ENCODE measurements at places on chromosomes 5 and 9.
A peak's percentile ranks its signal among the peaks of the same experiment; 100 is the strongest.

DNA sequence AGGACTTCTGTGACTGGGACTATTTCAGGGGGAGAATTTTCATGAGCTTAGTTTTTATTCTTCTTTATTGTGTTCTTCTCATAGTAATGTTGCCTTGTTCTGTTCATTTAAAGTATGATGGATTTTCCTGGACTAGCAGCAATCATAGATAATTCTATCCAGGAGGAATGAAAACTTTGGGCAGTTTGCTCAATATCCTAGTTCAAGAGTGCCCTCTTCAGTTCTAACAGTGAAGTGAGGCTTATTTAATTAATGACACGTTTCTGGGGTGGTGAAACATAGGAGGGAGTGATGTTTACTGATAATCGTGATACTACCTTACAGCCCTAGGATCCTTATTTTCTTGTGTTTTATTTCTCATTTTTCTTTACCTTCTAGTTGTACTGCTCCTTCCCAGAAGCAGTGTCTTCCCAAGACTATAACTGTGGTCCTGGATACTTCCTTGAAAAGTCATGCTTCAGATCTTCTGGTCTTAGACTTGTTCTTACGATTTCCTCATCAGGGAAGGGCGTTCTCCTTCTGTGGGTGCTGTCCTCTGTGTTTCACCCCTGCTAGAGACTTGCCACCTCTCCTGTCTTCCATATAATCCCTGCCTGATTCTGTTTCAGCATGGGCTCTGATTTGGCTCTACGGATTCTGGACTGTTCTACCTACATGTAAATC lies 57.4 kb downstream of the CFAP95 start:
- no peak for DNase-seq

GRCh38 chr5:174273325-174273724 lies 227.8 kb downstream of the NSG2 start:
- DNase-seq, result no peak

- peak; percentile 50 for DNase-seq
These were observed at the start of gene MGAT1 for GRCh38 chr5:180802325-180803180. TSS of gene MGAT1 (minus strand) at chr5:180802806. CDS start at chr5:180792971, 9,835 bp downstream.

GRCh38 chr9:120893611-120894307 lies 16.8 kb upstream of the PHF19 start:
- DNase-seq, result no peak

DNA sequence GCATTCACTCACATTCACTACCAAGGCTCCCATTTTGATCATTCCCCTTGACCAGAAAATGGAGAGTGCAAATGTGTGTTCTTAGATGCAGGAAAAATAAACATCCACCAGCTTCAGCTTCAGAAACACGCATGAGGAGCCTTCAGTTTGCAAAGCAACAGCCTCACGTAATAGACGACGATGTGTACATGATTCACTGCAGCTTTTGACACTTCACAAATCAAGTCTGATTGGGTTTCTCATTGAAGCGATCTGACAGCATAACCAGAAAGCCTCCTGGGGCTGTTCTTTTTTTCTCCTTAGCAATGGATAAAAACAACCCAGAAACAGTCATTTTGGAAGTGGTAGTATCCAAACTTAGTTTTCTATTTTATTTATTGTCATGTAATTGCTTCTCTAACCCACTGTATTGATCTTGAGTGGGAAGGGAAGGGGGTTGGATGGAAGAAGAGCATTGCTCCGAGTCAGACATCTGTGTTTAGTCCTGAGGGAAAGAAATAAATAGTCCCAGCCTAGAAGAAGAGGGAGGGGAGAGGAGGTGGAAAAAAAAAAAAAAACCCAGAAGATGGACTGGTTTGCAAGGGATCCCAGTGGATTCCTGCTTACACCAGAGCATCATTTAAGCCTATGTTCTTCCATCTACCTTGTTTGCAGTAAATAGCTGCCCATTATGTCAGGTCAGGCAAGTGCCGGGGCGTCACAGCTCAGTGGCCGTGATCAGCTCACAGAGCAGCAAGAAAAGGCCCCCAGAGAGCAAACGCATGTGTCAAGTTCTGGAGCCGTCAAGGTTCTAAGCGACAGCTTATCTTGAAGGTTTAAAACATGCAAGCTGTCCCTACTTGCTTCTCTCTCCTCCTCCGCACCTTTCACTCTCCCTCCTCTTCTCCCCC lies 190.2 kb upstream of the SNX2 start:
- no peak for DNase-seq

DNA sequence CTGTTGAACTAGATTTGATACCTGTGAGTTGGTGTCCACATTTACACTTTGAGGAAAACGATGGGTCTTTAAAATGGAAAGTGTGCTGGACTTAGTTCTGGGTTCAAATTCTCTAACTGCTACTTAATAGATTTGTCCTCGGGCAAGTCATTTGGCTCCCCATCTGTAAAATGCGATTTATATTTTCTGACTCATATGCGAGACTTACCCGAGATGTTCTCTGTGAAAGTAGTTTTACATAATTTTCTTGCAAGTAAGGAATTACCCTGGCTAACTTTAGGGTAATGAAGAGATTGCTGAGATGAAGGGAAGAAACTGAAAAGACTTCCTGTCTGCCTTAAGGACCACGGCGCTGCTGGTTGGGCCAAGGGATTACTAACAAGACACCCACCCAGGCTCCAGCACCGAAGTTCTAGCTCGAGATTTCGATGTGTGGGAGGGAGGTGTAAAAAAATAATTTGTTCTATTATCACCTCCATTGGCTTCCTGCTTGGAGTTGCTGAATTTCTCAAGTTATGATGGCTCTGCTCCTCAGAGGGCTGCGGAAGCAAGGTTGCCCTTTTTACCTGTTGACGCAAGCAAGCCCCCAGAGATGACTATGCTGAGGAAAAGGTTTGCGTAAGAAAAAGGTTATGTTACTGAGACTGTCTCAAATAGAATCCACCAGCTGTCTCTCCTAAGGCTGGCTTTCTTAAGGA lies 24.1 kb downstream of the PCSK1 start:
- DNase-seq, result no peak

- no peak for DNase-seq
These were observed 126.5 kb upstream of the MAST4 start for GRCh38 chr5:66469684-66470083.

- DNase-seq, result no peak
These were observed 101.4 kb downstream of the ARHGAP26 start for GRCh38 chr5:142871363-142872193.

GRCh38 chr5:155661859-155662258 lies 648.3 kb downstream of the KIF4B start:
- DNase-seq, result no peak

DNA sequence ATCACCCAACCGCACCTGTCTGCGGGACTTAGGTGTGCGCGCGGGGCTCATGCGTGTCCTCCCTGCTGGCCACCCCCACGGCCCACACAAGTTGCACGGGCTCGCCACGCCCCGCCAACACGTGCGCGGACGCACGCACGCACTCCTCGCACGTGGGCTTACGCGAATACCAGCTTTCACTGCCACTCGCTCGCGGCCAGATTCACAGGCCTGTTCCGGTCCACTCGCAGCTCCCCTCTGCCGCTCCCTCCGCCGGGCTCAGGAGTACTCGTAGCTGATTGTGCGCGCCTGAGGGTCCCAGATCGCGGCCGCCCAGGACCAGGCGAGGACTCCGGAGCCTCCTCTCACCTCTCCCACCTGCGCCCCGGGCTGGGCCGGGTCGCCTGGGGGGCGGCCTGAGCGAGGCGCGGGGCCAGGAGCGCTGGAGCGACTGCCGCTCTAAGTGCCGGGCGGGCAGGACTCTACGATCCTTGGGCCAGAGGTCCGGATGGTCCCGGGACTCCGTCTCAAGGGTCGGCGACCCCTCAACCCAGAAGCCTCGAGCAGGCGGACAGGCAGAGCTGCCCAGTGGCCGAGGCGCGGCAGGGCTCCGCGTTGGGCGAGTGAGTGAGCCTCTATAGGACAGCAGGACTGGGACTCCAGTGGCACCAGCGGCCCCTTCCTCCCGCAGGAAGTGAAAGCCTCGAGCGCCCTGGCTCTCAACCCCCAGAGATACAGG lies 3.4 kb downstream of the PCDHGC5 start:
- no peak for DNase-seq

DNA sequence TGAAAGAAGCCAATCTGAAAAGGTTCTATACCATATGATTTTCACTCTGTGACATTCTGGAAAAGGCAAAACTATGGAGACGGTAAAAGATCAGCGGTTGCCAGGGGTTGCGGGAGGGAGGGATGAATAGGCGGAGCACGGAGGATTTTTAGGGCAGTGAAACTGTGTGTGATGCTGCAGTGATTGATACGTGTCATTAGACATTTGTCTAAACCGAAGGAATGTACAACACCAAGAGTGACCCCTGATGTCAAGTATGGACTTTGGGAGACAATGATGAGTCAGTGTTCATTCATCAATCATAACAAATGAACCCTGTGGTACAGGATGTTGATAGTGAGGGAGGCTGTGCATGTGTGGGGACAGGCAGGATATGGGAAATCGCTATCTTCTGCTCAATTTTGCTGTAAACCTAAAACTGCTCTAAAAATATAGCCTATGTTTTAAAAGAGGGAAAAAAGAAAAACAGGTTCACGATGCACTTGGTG lies 34.4 kb downstream of the ERGIC1 start:
- DNase-seq, result no peak

GRCh38 chr9:137459601-137460362 lies 648 bp upstream of the NSMF start:
- no peak for DNase-seq

- DNase-seq, result no peak
These were observed 421.9 kb downstream of the CDH10 start for GRCh38 chr5:24222876-24223275.

DNA sequence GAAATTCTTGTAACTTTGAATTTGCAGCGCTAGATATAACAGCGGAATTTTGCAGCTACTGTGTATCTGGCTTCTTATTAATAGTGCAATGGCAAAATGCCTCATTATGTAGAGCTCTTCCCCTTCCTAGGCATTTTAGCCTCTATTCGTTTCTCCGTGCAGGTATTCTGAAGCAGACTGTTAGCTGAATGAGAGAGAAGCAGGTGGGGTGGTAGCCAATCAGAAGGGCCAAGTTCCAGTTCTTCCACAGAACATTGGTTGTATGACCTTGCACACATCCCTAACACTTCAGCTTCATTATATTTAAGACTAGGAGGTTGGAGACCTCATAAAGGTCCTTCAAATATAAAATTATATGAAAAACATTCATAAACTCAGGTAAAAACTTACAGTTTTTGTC lies 1.2 kb upstream of the VPS13A start:
- DNase-seq, result no peak

DNA sequence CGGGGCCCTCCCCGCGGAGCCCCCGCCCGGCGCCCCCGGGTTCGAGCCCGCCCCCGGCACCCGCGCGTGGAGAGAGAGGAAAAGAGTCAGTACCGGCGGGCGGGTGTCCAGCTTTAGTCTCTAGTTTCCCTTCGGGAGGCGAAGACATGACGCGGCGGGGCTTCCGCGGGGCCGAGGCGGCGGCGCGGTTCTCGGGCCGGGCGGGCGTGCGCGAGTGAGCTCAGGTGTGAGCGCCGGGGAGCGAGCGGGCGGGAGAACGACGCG lies 181 bp downstream of the DAP start:
- DNase-seq, result no peak

- no peak for DNase-seq
These were observed 95.8 kb upstream of the ADAMTS16 start for GRCh38 chr5:5044247-5044840.

DNA sequence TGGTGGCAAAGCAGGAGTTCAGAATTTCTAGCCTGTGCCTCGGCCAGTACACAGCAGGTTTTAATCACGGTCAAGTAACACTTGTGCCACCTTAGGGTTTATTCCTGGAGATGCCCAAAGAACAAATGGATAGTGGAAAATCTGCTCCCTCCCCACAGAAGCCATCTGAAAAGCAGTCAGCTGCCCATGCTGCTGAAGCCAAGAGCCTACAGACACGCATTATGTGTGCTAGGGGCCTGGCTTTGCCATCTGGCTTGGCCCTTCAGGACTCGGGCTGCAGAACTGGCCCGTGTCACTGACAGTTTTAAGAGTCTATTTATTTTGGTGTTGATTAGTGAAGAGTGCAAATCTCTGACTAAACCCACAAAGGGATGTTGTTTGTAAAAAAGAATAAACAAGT lies 11.1 kb downstream of the ARSB start:
- DNase-seq, result no peak

GRCh38 chr5:14855366-14855765 lies 16.2 kb downstream of the ANKH start:
- DNase-seq, result no peak

- no peak for DNase-seq
These were observed 47.6 kb downstream of the ECPAS start for GRCh38 chr9:111436571-111436970.

DNA sequence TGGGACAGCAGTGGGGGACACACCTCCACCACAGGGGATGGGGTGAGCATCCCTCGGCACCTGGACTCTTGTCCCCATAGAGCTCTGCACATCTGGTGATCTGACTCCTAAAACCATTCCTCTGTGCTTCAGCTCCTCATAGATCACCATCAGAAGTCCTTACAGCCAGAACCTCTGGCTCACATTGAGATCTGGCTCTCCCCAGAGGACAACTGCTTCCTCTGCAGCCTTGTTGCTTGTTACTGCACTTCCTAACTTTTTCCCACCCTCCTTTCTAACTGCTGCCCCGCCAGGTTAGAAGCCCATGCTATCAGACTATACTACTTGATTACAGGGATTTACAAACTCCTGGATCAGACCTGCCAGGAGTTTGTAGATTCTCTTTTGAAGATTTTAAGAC lies 64.5 kb downstream of the ARSB start:
- DNase-seq, result no peak

DNA sequence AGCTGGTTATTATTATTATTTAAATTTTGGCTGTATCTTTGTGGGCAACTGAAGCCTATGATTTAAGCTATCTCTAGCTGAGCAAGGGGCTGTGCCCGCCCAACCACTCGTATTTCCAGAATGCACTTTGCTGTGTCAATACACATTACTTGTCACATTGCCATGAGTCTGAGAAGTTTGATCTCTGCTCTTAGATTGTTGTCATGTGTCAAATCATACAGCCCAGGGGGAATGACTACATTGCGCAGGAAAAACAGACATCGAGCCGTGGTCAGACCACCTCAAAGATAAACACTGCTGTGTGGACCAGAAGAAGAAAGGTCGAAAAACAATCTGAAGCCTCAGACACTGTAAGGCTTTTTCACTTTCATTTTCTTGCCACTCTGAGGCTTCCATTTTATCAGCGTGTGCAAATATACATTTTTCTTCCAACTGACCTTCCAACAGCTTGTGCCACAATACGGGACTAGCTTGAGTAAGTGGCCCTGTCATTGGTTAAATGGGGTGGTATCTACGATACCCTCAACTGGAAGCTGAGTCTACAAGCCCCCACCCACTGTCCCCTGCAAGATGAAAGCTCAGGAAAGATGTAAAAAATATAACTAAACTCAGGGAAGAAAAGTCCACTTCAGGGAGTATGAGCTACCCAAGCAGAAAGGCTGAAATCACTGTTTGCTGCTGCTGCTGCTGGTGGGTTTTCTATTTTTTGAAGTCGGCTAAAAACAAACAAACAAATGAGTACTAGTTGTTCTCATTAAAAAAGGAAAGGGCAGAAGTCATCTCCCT lies 603.0 kb downstream of the BNC2 start:
- no peak for DNase-seq

GRCh38 chr5:55495216-55495615 lies 39.5 kb downstream of the PLPP1 start:
- no peak for DNase-seq

Data from activated naive CD8-positive, alpha-beta T cell treated with anti-CD3 and anti-CD28 coated beads, Interleukin-2, amount 50 U/mL, for 16 hours (primary cell).